Jurkat, Clone E6-1 (cell line): ENCODE measurements at places on chromosomes 4 and X.

- DNase-seq = no peak
Observed at GRCh38 chr4:10730590-10730989, 46.0 kb upstream of the CLNK start.

- no peak for DNase-seq
Observed at GRCh38 chr4:64368741-64369140, 40.5 kb downstream of the TECRL start.

DNA sequence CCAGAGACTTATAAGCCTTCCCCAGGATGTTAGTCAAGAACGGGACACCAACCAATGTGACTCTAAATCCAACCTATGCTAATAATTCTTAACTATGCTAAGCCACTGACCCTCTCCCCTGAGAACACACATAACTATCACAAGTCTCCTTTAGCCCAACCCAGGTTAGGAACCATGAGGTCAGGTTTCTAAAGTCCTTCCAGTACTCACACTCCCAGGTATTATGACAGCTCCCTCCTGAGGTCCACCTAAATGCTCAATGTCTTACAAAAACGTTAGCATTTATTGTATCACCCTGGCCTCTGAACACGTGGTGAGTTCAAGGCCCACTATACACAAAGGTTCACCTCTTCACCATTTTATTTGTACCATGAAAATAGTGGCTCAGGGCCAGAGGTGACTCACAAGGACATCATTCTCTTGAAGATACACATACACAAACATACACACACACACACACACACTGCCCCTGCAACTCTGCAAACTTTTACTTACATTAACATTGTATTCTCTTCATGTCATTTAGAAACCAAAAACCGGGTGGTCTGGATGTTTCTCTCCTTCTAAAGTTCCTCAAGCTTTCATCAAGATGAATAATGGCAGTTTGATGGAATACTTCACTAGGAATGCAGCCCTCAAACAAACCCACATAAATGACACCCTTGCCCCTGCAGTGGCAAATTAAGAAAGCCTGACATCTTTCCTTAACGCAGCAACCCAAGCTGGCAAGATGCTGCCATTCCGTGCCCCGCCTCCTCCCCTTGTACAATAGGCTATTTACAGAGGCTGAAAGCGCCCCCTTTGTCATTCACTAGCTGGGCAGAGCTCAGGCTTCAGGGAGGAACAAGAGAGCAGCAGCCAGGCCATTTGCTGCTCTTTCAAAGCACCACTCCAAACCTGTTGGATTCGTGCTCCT lies 17.7 kb downstream of the ACSL1 start:
- DNase-seq = no peak

GRCh38 chr4:127606823-127607222 lies 25.9 kb upstream of the INTU start:
- no peak for DNase-seq

GRCh38 chrX:11244636-11245035 lies 48.6 kb upstream of the AMELX start:
- no peak for DNase-seq

GRCh38 chr4:24032371-24032989 lies 142.6 kb upstream of the PPARGC1A start:
- peak; percentile 8 for DNase-seq

- DNase-seq = no peak
Observed at GRCh38 chr4:24624381-24624780, 40.0 kb upstream of the DHX15 start.

DNA sequence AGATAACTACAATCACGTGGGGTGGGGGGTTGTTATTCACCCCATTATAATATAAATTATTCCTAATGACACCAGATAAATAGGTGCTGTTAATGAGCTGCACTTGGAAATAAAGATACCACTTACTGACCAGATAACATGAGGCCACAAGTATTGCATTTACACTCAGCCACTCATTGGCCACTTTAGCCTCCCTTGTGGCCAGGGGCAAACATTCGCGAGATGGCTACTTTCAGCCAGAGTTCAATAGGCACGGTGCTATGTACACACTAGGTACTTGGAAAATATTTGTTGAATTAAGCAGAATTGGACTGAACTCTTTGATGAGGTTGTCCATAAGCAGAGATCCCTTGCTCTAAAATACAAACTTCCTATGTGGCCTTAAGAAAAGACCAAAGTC lies 713.7 kb upstream of the TENM3 start:
- no peak for DNase-seq

DNA sequence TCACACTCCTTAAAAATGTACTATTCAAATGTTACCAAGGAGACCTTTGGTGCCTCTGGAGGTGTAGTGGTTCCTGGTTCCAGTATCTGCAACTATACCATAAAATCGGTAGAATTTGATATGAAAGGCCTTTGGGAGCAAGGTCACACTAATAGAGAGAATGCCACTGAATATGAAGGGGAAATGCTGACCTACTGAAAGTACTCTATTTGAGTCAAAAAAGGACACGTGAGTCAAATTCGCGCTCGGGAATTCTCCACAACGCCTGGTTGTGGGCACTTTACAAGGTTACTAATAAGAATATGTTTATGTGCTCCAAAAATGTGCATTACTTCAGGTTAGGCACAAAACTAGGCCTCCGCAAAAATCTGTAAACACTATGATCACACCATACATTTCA lies 39.5 kb upstream of the RELL1 start:
- DNase-seq = no peak

- DNase-seq = no peak
Observed at GRCh38 chrX:142982679-142983078, 43.0 kb upstream of the SPANXN4 start.

DNA sequence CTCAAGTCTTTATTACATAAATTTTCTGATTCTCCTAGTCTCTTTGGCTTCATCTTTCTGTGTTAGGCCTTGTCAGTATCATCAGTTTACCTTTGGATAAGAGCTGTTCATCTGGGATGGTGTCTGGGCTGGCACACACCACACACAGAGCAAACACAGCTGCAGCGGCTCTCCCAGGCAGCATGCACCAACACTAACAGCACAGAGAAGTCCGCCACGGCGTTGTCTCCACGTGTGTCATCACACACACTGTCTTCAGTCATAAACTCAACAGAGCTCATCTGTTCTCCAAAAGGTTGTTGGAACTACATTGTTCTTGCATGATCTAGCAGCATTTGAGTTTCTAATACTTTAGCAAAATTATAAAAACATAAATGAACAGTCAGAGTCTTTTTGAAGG lies 851.9 kb upstream of the FRG1 start:
- no peak for DNase-seq
